GM03348 (cell line): ENCODE measurements at places on chromosomes 3 and 15.

GRCh38 chr3:9769426-9770275 is at the start of gene CAMK1:
TSS of gene CAMK1 (minus strand) at chr3:9769947. CDS start at chr3:9767749, 2,198 bp downstream.
- peak; percentile 95 for DNase-seq

DNA sequence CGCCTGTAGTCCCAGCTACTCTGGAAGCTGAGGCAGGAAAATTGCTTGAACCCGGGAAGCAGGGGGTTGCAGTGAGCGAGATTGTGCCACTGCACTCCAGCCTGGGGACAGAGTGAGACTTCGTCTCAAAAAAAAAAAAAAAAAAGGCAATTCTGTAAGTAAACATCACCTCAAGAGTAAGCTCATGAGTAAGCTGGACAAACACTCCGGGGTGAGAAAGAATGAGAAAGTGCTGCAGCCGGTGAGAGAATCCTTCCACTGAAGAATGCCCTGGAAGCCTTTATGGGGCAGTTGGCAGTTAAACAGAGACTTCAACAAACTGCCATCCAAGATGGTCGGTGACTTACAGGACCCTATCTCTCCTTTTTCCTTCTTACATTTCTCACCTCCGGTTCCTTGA is 47.5 kb downstream of the FEZF2 start:
- no peak for DNase-seq

DNA sequence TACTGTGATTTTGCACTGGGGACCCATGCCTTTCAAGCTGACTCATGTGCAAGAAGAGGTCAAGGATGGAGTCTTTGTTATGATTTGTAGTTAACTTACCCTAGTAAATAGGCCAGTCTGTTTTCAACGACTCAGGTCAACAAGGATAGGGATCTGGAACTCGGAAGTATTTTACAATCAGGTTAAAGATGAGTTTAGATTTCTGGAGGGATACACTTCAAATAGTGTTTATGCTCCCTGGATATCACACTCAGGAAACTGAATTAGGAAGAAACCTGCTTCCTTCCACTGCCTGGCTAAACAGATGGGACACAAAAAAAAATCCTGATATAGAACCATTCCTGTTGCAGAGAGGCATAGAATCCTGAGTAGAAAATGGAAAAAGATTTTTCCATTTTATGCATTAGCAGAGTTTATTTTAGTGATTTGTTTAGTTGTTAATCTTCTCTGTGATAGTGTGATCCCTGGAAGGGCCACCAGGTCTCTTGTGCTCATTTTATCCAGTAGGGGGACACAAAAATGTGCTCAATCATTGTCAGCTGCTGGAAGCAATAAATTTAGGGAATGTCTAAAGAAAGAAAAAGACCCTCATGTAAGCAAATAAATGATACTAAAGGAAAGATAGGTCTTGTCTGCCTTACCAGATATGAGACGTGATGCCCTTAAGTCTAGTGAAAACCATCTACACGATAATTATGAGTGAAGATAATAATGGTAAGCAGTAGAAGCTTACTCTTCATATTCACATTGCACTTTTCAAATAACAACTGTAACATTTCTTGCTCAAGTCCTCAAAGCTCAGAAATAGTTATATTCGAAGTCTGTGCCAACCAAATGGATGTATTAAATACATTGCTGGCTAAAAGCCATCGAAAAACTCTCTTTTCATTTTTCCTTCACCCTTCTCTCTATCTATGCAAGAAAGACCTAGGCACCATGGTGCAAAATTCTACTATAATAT is 452.1 kb upstream of the KCNMB2 start:
- no peak for DNase-seq

DNA sequence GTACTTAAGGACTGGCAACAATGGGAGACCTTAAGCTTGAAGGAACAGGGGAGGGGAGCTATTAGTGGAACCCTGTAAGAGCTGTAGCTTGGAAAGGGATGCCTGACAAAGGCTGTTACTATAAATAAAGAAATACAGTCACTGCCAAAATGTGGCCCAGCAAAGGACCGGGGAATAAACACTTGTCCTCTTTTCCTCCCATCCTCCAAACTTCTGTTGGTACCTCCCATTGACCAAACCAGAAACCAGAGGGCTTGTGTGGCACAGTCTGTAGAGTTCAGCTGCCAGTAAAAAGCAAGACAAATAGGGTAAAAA is 25.1 kb upstream of the TCF12 start:
- DNase-seq = no peak

- no peak for DNase-seq
These were observed 92.2 kb upstream of the MITF start for GRCh38 chr3:69647081-69647480.

DNA sequence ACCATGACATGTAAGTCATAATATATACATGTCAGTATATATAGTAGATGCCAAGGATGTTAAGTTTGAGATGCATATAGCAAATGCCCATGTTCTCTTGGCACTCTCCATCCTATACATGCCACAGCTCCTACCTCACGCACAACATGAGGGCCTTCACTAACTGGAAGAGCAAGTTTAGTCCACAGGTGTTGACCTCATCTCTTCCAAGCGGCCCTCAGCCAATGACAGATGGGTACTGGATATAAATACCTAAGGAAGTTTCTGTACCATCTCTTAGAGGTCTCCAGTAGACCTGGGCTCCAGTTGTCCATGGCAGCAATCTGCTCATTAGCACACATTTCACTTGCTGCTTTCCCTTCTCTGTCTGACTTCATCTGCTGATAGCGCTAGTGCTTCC is 43.3 kb upstream of the CMC1 start:
- no peak for DNase-seq

GRCh38 chr15:63176302-63176701 is 13.1 kb upstream of the RAB8B start:
- DNase-seq = no peak
